ENCODE measurements at places on chromosomes 16 and 17. TPM values are rescaled to one million over a fixed set of nuclear protein-coding genes. Genes with fewer than 3 reads are reported as not detected.

KCNG4 gene
- total RNA-seq, result not detected

SLFN13 gene
- 38.5 TPM for total RNA-seq

KRTAP4-1 gene
- total RNA-seq, result not detected

STH gene
- total RNA-seq, result not detected

GRCh38 chr16:65672960-65673359, 551.1 kb upstream of the CDH11 start:
- no peak for DNase-seq

DNA sequence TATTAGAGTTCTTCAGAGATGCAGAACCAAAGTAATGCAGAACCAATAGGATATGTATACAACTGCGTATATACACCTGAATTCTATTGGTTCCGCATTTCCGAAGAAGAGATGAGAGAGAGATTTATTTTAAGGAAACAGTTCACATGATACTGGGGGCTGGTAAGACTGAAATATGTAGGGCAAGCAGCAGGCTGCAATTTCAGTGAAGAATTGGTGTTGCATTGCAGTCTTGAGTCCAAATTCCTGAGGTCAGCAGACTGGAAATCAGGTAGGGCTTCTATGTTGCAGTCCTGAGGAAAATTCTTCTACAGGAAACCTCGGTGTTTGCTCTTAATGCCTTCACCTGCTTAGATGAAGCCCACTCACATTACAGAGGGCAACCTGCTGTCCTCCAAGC, 128.2 kb upstream of the MED13 start:
- DNase-seq, result no peak

- no peak for DNase-seq
These were observed 33.3 kb downstream of the MSI2 start for GRCh38 chr17:57289613-57290012.
